ENCODE measurements at places on chromosomes 4 and X.
A peak's percentile ranks its signal among the peaks of the same experiment; 100 is the strongest.

- no peak for DNase-seq
Observed at GRCh38 chrX:136920001-136920400, 39.5 kb upstream of the RBMX start.

GRCh38 chr4:122431351-122431750 is 25.2 kb downstream of the IL2 start:
- no peak for DNase-seq

- no peak for DNase-seq
Observed at GRCh38 chr4:158929939-158930638, 161.3 kb downstream of the FNIP2 start.

GRCh38 chr4:94011190-94011589 is 182.6 kb downstream of the ATOH1 start:
- DNase-seq = no peak

- no peak for DNase-seq
Observed at GRCh38 chrX:54178100-54178940, 4.7 kb downstream of the FAM120C start.

GRCh38 chr4:10492464-10492863 is 35.2 kb upstream of the ZNF518B start:
- DNase-seq = no peak

- no peak for DNase-seq
Observed at GRCh38 chr4:45033676-45034419, 307.5 kb upstream of the GNPDA2 start.

DNA sequence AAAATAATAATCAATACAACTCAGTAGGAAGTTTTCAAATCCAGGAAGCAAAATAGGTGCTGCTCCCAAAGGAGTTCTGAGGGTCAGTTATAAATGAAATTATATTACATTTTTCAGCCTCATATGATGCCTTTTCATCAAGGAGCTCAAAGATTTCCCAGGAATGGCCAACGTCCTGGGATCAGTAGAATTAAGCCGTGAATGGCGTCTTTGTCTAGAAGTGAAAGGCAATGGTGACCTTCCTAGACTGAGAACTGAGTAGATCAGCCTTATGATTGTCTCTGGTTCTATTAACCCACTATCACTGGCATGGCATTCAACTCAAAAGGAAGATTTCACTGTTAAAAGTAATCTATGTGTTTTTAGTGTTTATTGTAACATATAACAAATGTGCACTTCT is 74.4 kb downstream of the ENOX2 start:
- DNase-seq = no peak

DNA sequence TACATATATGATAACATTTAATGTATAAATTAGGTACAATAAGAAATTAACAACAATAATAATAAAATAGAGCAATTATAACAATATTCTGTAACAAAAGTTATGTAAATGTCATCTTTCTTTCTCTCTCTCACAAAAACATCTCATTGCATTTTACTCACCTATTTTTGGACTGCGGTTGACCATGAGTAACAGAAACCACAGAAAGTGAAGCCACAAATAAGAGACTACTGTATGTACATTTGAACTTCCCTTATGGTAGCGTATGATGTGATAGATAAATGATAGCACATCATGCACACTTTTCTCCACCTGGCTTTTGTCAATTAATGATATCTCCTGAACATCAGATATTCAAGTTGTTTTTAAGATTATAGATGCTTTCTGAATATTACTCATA is 80.5 kb downstream of the HNRNPD start:
- DNase-seq = no peak

- no peak for DNase-seq
Observed at GRCh38 chr4:39996811-39997210, 19.1 kb upstream of the PDS5A start.

DNA sequence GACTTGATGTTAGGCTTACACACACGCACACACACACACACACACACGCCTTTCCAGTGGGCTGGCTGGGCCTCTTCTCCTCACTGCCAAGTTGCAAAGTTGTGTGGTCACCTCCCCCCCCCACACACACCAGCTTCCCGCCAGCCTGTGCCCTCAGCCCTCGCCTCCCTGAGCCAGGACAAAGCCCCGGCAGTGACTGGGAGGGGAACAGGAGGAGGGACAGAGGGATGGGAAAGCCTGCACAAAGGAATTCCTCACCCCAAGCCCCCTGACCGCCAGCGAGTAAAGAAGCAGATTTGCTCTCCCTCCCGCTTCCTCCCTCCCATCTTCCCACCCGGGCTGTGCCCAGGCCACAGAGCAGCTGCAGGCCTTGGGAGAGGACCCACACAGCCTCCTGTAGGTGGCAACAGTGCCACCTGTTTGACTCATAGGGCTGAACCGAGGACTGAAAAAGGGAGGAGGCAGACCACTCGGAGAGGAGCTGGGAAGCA is at the start of gene GDPD2:
GDPD2 (plus strand) TSS at position 464 of the 491 bp plus-strand sequence. CDS start 1,671 bp downstream, outside the sequence.
- no peak for DNase-seq

DNA sequence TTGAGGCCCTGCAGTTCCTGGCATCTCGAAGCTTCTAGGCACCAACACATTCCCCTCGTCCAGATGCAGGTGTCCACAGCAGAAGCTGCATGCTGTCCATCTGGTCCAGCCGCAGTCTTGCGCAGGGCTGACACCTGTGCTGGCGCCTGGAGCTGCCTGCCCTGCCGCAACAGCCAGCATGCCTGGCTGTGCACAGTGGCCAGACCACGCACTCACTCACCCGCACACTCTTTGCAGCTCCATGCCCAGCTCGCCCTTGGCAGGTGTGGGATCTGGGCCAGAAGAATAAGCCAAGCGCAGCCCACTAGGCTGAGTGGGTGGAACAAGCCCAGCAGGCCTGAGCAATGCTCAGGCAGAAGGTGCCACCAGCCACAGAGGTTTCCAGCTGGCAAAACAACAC is 125.6 kb downstream of the PARM1 start:
- no peak for DNase-seq

- DNase-seq = no peak
Observed at GRCh38 chr4:129598582-129598981, 502.6 kb downstream of the C4orf33 start.

- no peak for DNase-seq
Observed at GRCh38 chr4:87527431-87528220, 1.6 kb downstream of the SPARCL1 start.

GRCh38 chr4:88458104-88458740 is 1.3 kb downstream of the HERC5 start:
- DNase-seq = no peak

DNA sequence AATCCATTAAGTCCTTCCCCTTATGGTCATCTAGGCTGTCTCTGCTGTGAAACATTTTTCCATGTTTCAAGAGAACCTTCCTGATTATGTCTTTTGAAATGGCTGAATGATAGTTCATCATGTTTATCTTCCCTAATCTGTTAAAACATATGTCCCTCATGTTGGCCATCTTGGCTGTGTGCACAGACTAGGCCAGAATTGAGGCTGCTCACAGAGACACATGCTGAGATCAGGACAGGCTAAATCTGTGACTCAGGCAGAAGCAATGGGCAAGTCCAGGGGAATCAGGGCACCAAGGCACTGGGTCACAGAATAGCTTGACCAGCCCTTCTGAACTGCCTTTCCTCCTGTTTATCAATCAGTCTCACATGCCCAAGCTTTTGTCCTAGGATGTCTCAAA is 78.3 kb downstream of the FHDC1 start:
- no peak for DNase-seq

DNA sequence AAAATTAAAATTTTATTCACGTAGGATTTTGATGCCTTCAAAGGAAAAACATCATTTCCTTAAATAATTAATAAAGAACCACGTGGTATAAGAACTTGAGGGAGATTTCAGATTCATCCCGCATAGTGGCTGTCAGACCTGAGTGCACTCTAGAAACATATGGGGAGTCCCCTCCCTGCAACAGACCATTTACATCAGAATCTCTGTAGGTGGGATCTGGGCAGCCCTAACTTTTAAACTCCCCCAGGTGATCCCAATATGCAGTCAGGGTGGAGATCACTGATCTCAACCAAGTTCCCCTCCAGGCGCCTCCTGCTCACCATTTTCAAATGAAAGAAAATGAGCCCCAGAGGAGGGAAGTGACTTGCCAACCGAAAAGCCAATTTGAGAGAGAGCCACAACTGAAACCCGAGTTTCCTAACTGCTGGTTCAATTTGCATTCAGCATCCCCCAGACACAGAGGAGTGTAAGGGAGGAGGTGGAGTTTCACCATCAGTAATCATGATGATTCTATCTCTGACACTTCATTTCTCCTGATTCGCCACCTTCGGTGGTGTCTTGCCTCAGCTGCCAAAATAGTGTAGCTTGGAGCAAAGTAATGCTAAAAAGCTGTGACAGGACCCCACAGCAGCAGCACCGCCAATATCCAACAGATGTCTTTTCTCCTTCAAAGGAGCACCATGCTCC is 11.4 kb downstream of the RNF150 start:
- no peak for DNase-seq

DNA sequence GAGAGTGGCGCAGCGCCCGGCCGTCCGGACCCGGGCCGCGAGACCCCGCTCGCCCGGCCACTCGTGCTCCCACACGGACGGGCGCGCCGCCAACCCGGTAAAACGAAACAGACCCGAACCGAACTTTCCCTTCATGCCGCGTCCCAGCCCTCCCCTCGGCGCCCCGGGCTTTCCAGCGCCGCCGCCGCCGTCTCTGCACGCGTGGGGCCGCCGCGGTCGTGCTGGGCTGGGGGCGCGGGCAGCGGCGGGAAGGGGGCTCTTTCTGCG is 222 bp downstream of the SMAD1 start:
- DNase-seq = no peak

- no peak for DNase-seq
Observed at GRCh38 chr4:52102587-52102986, 51.5 kb downstream of the SPATA18 start.

GRCh38 chr4:21002286-21002685 is 302.0 kb downstream of the PACRGL start:
- no peak for DNase-seq

DNA sequence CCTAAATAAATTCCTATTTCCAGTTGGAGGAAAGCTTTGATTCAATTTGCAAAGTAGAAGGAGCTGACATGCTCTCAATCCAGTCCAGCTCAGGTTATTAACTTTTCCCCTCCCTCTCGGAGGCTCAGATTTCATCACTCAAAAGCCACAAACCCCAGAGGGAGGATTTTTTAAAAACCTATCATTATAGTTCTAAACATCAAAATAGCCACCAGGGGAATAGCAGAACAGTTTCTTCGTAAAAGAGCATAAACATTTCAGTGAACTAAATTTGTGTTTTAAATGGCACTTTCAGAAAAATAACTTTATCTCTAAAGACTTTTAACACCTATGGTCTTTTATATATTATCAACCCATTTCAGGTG is 8.8 kb downstream of the GPRIN3 start:
- no peak for DNase-seq

DNA sequence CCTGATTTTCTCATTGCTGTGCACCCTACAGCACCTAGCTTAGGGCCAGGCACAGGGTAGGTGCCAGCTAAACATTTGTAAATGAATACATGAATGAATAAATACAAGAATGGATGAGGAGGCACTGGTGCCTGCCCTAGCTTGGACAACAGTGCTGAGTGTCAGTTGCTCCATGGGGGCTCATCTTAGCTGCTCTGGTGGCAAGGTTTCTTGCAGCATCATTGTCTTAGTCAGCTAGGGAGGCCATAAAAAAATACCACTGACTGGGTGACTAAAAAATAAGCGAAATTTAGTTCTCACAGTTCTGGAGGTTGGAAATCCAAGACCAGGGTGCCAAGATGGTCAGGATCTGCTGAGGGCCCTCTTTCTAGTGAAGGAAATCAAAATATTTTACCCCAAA is 31.2 kb downstream of the TMEM31 start:
- DNase-seq = no peak

DNA sequence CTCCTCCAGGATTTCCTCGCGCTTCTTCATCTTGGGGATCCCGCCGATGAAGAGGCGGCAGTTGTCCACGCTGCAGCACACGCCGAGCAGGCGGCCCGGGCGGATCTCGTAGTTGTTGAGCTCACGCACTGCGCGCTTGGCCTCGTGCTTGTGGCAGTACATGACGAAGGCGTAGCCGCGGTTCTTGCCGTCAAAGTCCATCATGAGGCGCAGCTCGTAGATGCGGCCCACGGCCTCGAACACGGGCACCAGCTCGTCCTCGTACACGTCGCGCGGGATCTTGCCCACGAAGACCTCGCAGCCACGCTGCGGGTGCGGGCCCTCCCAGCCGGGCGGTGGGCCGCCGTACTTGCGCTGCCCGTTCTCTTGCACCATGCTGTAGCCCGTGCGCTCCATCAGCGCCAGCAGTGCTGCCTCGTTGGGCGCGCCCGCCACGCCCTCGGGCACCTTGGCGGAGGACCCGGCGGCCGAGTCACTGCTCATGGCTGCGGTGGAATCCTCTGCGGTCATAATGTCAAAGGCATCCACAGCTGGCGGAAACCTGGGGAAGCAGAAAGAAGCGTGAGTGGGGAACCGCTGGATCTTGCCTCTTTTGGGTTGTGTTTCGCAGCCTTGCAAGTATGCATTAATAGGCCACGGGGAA is 103.4 kb downstream of the CHRNA9 start:
- DNase-seq = no peak

DNA sequence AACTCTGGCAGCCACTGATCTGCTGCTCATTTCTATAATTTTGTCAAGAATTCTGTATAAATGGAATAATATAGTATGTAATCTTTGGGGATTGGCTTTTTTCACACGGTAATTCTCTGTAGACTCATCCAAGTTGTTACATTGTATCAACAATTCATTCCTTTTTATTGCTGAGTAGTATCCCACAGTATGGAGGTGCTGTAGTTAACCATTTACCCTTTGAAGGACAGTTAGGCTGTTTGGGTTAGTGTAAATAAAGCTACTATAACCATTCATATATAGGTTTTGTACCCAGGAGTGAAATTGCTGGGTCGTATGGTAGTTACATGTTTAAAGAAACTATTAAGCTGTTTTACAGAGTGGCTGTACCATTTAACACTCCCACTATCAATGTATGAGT is 157.0 kb upstream of the NDP start:
- no peak for DNase-seq

DNA sequence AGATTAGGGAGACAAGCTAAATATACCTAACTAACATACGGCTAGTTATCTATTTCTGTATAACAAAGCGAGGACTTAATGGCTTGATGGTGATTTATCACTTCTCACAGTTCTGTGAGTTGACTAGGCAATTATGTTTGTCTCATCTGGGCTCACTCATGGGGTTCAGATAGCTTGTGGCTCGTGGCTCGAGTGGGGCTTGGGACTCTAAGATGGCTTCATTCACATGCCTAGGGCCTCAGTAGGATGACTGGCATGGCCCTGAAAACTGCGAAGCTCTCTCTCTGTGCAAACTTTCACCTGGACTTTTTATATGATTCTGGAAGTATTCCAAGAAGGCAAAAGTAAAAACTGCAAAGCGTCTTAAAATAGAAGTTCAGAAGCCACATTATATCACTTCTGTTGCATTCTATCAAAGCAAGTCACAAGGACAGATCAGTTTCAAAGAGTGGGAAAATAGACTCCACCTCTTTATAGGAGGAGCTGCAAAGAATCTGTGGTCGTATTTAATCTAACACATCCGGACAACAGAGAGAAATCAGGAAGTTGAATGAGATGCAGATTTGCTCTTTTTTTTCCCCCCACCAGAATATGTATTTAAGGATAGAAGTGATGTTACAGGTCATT is 491.2 kb downstream of the INPP4B start:
- DNase-seq = no peak

- DNase-seq = no peak
Observed at GRCh38 chrX:24131476-24131875, 18.1 kb upstream of the ZFX start.

- peak; percentile 20 for DNase-seq
Observed at GRCh38 chr4:121252224-121252806, 88.2 kb upstream of the TNIP3 start.

- no peak for DNase-seq
Observed at GRCh38 chrX:143401160-143401559, 116.1 kb downstream of the SPANXN3 start.

GRCh38 chr4:42404001-42404400 is 6.7 kb downstream of the SHISA3 start:
- no peak for DNase-seq

GRCh38 chrX:36422368-36422767 is 502.8 kb downstream of the CFAP47 start:
- no peak for DNase-seq
